ENCODE measurements at places on chromosomes 4 and X.
A peak's percentile ranks its signal among the peaks of the same experiment; 100 is the strongest.

- DNase-seq, result no peak
Observed at GRCh38 chrX:104173841-104174240, 7.6 kb downstream of the FAM199X start.

- peak; percentile 8 for DNase-seq
Observed at GRCh38 chrX:38232079-38232686, 11.5 kb upstream of the SRPX start.

GRCh38 chr4:184812199-184812542 lies 13.6 kb downstream of the ACSL1 start:
- DNase-seq, result no peak

DNA sequence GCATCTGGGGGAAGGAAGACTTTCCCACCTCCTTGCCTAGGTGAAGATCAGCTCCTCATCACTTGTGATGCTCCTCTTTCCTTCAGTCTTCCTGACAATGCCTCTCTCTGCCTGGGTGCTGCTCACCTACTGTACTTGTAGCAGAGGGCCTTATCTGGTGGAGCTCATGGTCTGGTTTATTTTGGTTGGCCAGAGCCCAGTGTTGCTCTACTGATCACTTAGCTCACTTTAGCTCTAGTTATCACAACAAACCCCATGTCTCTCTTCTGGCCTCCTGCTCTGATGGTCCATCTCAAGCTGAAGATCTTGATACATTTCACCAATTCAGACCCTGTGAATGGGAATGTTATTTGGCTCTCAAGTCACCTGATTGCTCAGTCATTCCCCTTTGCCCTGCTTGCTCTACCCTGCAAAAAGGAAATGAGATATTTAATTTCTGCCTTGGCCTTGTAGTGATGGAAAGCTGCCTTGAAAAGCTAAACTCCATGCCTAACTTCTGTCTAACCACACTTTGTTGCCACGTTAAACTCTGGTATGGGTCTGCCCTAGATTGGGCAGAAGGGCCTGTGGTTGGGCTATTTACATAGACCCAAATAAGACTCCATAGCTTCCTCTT lies 30.3 kb upstream of the ADH1C start:
- DNase-seq, result no peak

DNA sequence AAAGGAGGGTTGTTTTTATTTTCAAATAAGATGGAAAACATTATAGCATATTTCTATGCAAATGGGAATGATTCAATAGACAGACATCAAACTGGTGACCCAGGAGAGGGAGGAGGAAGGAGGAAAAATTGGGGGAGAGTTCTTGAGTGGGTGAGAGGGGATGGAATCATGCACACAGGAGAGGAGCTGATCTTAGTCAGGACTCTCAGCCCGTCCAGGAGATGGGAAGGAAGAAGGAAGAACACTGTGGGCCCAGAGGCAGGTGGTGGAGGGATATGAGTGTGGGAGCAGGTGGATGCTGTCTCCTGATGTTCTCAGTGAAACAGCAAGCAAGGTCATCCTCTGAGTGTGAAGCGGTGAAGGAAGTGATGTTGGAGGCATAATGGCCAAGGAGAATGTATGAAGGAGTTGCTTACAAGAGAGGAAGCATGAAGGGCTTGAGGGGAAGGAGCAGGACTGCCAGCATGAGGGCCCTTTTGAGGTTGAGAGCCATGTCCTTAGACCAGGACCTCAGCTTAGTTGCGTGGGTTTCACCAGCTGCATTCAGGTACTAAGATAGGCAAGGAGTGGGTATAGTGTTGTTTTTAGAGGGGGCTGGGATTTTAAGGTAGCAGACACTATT lies 161.7 kb upstream of the NAP1L5 start:
- DNase-seq, result no peak

All from EL (cell line).